ENCODE measurements at places on chromosomes 1 and 21. TPM values are rescaled to one million over a fixed set of nuclear protein-coding genes. Genes with fewer than 3 reads are reported as not detected.

GRCh38 chr1:116740746-116741145, 13.5 kb upstream of the CD2 start:
- H3K36me3 ChIP-seq, result peaks cover 42% of the 10 kb centered on the region
- no peak for DNase-seq
- H3K27me3 ChIP-seq, result peaks cover 13% of the 10 kb centered on the region
- no peak overlapping the region for H3K27ac ChIP-seq
- no peak overlapping the region for H3K4me3 ChIP-seq

GRCh38 chr1:39825432-39825941, 36.8 kb upstream of the BMP8B start:
- DNase-seq, result no peak
- H3K27ac ChIP-seq, result no peak overlapping the region
- peaks cover 6% of the 10 kb centered on the region for H3K4me1 ChIP-seq
- H3K4me3 ChIP-seq, result no peak overlapping the region
- no peaks in the 10 kb centered on the region for H3K36me3 ChIP-seq

- H3K27ac ChIP-seq, result no peak overlapping the region
- no peak overlapping the region for H3K4me3 ChIP-seq
- peaks cover 5% of the 10 kb centered on the region for H3K36me3 ChIP-seq
- H3K4me1 ChIP-seq, result peaks cover 15% of the 10 kb centered on the region
Observed at GRCh38 chr1:89519779-89520358, 4.8 kb upstream of the LRRC8B start.

GRCh38 chr1:53804791-53805505, 33.1 kb downstream of the NDC1 start:
- no peak for DNase-seq
- no peak overlapping the region for H3K4me3 ChIP-seq
- H3K27ac ChIP-seq, result no peak overlapping the region
- no peaks in the 10 kb centered on the region for H3K27me3 ChIP-seq

GRCh38 chr1:168623831-168624230, 47.4 kb downstream of the XCL1 start:
- no peak overlapping the region for H3K4me3 ChIP-seq
- no peak overlapping the region for H3K27ac ChIP-seq
- no peak for DNase-seq
- peaks cover 6% of the 10 kb centered on the region for H3K4me1 ChIP-seq
- H3K36me3 ChIP-seq, result no peaks in the 10 kb centered on the region

- no peak for DNase-seq
- H3K27ac ChIP-seq, result peak overlapping the region; percentile 87
- H3K36me3 ChIP-seq, result no peaks in the 10 kb centered on the region
- peaks cover 88% of the 10 kb centered on the region for H3K4me1 ChIP-seq
Observed at GRCh38 chr1:19458815-19459417, 26.4 kb downstream of the CAPZB start.

- peaks cover 7% of the 10 kb centered on the region for H3K4me1 ChIP-seq
- DNase-seq, result peak; percentile 55
- H3K27me3 ChIP-seq, result no peaks in the 10 kb centered on the region
- H3K4me3 ChIP-seq, result no peak overlapping the region
Observed at GRCh38 chr1:165717918-165718515, 19.7 kb upstream of the ALDH9A1 start.

DNA sequence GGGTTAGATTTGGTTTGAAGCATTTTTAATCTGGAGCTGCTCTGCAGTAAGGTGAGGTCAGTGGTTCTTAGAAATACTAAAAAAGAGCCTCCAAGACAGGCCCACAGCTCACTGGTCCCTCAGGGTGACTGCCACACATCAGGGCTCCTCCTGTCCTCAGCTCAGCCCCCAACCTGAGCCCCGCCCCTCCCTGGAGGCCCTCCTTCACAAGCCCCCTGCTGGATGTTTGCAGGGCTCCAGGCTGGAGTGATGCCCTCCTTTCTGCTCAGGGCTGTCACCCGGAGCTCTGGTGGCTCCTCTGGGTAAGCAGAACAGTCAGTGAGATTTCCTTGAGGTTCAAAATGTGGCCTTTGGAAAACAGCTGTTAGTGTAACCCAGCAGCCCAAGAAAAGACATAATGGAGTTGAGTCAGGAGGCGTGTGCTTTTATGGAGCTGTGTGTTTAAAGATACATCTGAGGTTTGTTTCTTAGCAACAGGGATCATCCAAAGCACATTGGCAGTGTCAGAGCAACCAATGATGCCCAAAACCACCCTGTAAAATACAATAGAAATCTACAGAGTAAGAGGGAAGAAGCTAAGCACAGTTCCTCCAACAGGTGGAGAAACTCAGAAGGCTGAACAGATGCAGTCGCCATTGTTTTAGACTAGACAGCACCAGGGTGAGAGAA, 21.4 kb downstream of the STUM start:
- H3K4me1 ChIP-seq, result peaks cover 13% of the 10 kb centered on the region
- no peak overlapping the region for H3K4me3 ChIP-seq
- peak; percentile 77 for DNase-seq
- H3K27me3 ChIP-seq, result no peaks in the 10 kb centered on the region
- H3K27ac ChIP-seq, result no peak overlapping the region
- H3K36me3 ChIP-seq, result no peaks in the 10 kb centered on the region

DNA sequence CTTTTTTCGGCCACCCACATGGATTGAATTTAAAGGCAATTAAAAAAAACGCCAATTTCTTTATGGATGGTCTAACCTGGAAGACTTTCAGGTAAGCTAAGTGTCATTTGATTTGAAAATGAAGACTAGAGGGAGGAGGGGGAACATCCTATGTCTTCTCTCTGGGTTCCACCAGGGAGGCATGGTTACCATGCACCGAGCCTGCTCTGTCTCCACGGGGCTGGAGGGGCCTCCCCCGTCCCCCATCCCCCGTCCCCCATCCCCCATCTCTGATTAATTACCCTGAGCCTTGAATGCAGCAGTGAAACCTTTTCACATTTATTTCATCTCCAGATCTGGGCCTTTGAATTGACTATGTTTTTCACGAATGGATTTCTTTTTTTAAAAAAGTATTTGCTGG, 135.1 kb downstream of the TLR5 start:
- H3K4me1 ChIP-seq, result peaks cover 59% of the 10 kb centered on the region
- H3K36me3 ChIP-seq, result peaks cover 12% of the 10 kb centered on the region

DNA sequence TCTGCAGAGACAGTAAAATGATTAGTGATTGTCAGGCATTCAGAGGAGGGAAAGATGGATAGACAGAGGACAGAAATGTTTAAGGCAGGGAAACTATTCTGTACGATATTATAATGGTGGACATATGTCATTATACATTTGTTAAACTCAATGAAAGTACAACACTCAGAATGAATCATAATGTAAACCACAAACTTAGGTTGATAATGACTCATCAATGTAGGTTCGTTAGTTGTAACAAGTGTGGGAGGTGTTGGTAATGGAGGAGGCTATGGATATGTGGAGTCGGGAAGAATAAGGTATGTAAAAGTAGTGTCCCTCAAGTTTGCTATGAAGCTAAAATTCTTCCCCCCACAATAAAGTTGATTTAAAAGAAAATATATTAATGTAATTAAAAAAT, 455.0 kb downstream of the BRINP3 start:
- no peaks in the 10 kb centered on the region for H3K36me3 ChIP-seq
- H3K4me3 ChIP-seq, result no peak overlapping the region
- H3K27ac ChIP-seq, result no peak overlapping the region
- no peaks in the 10 kb centered on the region for H3K4me1 ChIP-seq
- no peaks in the 10 kb centered on the region for H3K27me3 ChIP-seq

GRCh38 chr21:35652872-35653271, 407.5 kb downstream of the SETD4 start:
- 0 out of 2 replicates have a peak, but pooled peaks cover 3% of the 10 kb centered on the region for H3K36me3 ChIP-seq
- 0 out of 2 replicates have a peak, but pooled peaks cover 3% of the 10 kb centered on the region for H3K27me3 ChIP-seq
- H3K27ac ChIP-seq, result no peak overlapping the region
- H3K4me1 ChIP-seq, result peaks cover 18% of the 10 kb centered on the region

DNA sequence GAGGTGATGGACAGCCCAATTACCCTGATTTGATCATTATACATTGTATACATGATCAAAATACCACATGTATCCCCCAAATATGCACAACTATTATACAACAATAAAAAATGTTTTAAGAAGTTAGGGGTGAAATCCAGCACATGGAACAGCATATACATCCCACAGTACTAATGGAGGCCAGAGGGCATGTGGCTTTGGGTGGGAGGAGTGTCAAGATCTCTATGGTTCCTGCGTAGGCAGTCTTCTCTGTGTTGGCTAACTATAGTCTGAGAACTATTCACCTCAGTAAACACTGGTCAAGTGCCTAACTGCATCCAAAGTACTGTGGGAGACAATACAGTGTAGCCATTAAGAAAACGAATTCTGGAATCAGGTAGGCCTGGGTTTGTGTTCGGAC, 74.1 kb downstream of the GADD45A start:
- H3K27me3 ChIP-seq, result no peaks in the 10 kb centered on the region
- H3K4me3 ChIP-seq, result no peak overlapping the region
- H3K36me3 ChIP-seq, result no peaks in the 10 kb centered on the region

DNA sequence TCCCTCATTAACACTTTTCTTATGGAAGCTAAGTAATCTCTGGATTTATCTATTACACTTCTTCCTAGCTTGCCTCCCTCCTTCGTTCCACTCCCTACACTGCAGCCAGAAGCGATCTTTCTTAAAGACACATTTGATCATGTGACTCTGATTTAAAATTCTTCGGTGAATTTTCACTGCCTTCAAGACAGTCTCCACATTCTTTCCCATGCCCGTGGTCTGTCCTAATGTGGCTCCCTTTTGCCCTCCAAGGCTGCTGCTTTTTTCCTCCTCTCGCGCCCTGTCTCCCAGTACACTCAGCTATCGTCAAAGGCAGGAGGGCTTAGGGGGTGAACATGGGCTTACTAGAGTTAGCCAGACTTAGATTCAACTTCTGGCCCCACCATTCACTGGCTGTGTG, 64.4 kb downstream of the SDCCAG8 start:
- no peak overlapping the region for H3K4me3 ChIP-seq
- H3K27me3 ChIP-seq, result no peaks in the 10 kb centered on the region
- peak overlapping the region; percentile 2 for H3K27ac ChIP-seq
- H3K36me3 ChIP-seq, result peaks cover 5% of the 10 kb centered on the region

- H3K4me1 ChIP-seq, result peaks cover 64% of the 10 kb centered on the region
- peak overlapping the region; percentile 70 for H3K4me3 ChIP-seq
- peak overlapping the region; percentile 80 for H3K27ac ChIP-seq
- H3K36me3 ChIP-seq, result no peaks in the 10 kb centered on the region
- peaks cover 36% of the 10 kb centered on the region for H3K27me3 ChIP-seq
- peak; percentile 75 for DNase-seq
Observed at GRCh38 chr1:54474310-54475251, 68.4 kb upstream of the SSBP3 start.

- H3K4me1 ChIP-seq, result no peaks in the 10 kb centered on the region
- DNase-seq, result no peak
- H3K36me3 ChIP-seq, result peaks cover 12% of the 10 kb centered on the region
- no peak overlapping the region for H3K4me3 ChIP-seq
- no peaks in the 10 kb centered on the region for H3K27me3 ChIP-seq
- H3K27ac ChIP-seq, result no peak overlapping the region
Observed at GRCh38 chr1:54070171-54070837, 16.9 kb downstream of the TCEANC2 start.

GRCh38 chr1:205591522-205592351, 40.1 kb downstream of the ELK4 start:
- no peaks in the 10 kb centered on the region for H3K36me3 ChIP-seq
- H3K27me3 ChIP-seq, result peaks cover 10% of the 10 kb centered on the region
- peak; percentile 97 for DNase-seq

The MRAP gene
- not detected for total RNA-seq

The ANGPTL3 gene
- total RNA-seq, result not detected

The AMY1A gene
- total RNA-seq, result not detected

The PADI1 gene
- total RNA-seq, result 0.18 TPM

The PROX1 gene
- 3.8 TPM for total RNA-seq

The FPGT gene
- total RNA-seq, result 3.9 TPM

The PPP1R15B gene
- total RNA-seq, result 47.7 TPM

The S100B gene
- 0.34 TPM for total RNA-seq

The MARK1 gene
- 18.6 TPM for total RNA-seq
